ENCODE measurements at places on chromosomes 5 and 9.

DNA sequence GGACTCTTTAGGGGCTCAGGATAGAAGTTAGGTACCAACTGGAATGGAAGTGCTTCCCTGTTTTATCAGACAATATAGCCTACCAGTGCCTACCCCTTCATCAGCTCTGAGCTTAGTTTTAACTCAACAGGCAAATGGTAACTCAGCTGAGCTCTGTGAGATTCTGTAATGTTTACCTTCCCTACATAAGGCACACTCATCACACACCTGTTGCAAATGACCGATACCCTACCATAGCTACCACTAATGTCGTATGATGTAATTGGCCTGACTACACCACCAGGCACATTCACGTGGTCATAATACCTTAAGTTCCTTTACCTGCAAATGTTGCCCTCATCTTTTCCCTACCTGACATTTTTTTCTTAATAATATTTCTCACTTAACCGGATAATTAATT is 254.8 kb downstream of the ADGRV1 start:
- no peak for DNase-seq

DNA sequence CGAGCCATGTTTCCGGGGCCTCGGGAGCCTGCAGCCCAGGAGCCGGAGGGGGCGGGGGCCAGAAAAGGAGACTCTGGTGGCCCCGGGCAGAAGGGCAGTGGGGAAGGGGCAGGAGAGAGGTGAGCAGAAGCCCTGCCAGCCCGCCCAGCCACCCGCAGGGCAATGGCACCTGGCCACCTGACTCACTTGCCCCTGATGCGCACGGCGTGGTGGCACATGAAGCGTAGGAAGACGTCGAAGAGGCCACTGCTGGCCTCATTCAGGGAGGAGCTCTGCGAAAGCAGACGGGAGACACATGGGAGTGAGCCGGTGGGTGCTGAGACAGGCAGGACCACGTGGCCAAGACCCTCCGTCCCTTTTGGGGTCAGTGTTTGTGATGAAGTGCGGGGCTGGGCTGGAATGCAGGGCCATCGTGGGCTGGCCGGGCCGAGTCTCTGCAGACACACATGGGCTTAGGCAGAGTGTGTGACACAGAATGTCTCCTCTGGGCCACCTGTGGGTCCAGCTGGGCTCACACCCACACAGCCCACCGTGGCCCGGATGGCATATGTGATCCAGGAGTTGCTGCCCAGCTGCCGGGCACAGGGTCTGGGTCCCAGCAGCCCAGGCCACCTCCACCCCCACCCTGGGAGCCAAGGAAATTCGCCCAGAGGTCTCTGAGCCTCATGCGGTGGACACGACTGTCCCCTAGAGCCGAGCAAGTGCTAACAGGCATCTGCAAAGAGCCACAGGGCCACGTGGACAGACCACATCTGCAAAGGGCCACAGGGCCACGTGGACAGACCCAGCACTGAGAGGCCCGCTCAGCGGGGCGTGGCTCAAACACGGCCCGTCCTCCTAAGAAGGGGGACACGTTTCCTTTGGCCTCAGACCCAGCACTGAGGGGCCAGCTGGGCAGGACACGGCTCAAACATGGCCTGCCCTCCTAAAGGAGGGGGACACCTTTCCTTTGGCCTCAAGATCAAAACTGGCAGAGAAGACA is 23.6 kb downstream of the TERT start:
- DNase-seq, result no peak

DNA sequence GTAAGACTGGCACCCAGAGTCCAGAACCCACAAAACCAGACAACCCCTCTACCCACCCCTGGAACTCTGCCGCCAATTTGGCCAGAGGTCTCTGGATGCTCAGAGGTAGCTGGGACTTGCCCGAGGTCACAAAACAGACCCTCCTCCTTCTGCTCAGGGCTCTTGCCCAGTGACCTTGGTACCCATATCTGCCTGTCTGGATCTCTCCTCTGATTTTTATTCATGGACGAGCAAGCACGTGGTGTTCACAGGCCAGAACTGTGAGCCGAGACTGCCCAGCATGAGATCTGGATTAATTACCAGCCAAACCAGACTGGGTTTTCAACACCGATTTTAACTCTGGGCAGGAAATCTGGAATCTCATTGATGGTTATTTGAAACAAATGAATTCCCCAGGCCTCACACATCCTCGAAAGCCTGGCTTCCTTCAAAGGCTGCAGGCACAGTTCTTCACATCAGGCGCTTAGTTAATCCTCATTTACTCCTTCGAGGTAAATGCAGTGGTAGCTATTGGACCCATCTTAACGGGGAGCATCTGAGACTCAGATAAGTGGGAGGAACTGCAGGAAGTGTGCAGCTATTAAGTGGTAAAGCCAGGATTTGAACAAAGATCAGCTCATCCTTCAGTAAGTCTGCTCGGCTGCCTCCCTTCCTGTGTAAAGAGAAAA is 21.4 kb downstream of the COL27A1 start:
- no peak for DNase-seq

DNA sequence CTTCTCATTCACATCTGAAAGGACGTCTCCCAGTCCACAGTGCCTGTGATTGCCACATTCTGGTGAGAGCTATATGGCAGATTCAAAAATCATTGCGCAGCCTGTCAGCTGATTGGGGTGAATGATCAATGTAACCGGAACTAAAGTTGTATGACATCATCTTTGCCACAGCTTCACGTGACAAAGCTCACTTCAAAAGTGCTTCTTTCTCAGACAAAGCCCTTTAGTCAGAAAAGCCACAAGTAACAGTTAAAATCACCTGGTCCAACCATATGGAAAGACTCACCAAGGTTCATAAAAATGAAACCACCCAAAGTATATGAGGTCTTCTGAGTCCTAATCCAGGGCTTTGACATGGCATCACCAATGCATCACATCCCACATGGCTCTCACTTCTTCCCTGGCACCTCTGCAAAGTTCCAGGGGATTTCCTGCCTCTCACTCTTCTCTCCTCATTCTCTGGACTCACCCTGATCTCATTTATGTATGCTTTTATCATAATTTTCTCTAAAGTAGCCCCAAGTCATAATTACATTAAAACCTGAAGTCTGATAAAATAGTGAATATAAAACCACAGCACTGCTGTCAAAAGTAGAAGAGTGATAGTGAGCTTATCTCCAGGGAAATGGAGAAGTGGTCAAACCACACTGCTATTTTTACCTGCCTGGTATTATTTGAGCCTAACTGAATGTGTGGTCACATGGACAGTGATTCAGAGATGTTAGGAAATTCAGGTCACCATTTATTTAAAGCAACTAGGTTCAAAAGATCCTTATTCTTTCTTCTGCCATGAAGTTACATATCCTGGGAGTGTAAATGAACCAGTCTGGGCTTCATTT is 193.1 kb upstream of the PTGER4 start:
- DNase-seq, result no peak

- no peak for DNase-seq
Observed at GRCh38 chr5:83475935-83476814, 4.6 kb downstream of the VCAN start.

GRCh38 chr9:138042640-138043039 is 165.1 kb downstream of the CACNA1B start:
- DNase-seq, result no peak

- DNase-seq, result no peak
Observed at GRCh38 chr5:63053019-63053638, 474.5 kb downstream of the LRRC70 start.

DNA sequence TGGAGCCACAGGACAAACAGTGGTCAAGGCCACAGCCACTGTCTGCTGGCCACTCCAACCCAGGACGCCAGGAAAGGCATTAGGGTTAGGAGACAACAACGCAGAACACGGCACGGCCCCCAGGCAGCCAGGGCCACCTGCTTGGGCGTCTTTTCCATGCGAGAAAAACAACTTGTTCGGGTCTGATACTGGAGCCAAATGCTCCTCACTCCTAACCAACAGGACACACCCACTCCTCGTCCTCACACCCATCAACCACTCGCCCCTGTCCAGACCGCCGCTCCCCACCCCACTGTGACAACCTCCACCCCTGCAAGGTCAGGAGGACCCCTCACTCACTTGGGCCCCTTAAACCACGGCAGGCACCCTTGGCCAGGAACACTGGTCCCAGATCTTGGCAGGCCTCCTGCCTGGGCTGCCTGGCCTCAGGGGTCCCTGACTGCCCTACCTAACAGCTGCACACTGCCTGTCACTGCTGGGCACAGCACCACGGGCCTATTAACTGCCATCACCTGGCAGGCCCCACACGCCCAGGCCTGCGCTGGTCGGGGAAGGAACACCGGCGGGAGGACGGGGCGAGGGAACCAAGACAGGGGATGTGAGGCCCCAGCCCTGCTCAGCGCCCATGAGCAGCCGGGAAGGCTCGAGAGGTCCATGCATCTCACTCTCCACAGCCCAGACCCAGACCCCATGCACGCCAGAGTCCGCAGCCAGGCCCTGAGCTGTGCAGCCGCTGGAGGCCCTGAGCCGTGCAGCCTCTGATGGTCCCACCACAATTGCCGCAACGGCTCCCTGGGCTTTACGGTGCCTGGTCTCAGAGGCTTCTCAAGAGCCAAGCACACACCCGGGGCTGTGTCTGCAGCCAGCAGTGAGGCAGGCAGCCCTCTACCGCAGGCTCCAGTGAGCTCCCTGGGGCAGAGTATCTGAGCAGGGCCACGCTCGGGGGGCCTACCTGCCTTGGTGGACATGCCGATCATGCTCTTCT is 13.8 kb downstream of the CLPTM1L start:
- DNase-seq, result no peak

- DNase-seq, result no peak
Observed at GRCh38 chr5:122471031-122471751, 159.2 kb downstream of the SNCAIP start.

DNA sequence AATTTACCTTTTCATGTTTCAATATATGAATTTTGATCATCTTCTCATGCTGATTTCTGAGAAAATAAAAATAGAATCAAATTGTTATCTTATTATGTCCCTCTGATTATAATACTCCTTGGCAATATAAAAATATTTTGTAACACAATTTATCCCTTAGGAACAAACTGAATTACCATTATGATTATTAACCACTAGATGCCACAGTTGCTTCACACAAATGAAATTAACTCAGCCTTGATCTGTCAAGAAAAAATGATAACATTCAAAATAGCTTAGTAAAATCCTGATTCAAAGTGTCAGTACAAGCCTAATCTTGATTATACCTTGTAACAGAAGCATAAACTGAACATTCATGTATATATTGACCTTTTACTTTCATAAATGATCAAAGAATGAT is 4.8 kb upstream of the CHSY3 start:
- DNase-seq, result no peak

DNA sequence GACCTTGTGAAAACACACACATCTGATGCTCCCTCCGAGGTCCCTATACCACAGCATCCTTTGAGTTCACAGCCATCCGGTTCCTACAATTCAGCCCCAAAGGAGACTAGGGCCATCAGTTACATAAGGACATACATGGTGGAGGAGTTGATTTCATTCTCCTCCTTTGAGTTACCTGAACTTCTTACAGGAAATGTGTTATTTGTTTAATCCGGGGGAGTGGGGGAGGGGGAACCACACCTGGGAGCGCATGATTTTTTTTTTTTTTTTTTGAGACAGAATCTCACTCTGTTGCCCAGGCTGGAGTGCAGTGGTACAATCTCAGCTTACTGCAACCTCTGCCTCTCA is 30.7 kb downstream of the SEMA4D start:
- no peak for DNase-seq

DNA sequence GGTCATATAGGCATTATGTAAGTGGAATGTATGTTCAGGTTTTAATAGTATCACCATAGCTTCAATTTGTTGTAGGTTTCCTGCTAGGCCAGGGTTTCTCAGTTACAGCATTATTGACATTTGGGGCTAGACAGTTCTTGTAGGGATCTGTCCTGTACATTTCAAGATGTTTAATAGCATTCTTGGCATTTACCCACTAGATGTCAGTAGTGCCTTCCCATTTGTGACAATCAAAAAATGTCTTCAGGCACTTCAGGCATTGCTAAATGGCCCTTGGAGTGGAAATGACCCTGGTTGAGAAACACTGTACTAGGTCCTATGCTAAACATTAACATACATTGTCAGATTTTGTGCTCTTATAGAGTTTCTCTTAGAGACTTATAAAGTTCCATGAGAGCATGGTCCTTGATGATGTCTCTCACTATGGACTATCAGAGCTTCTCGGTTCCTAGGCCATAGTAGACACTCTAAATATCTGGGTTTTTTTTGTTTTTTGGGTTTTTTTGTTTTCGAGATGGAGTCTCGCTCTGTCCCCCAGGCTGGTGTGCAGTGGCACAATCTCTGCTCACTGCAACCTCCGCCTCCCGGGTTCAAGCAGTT is 1.4 kb downstream of the KIF20A start:
- no peak for DNase-seq

DNA sequence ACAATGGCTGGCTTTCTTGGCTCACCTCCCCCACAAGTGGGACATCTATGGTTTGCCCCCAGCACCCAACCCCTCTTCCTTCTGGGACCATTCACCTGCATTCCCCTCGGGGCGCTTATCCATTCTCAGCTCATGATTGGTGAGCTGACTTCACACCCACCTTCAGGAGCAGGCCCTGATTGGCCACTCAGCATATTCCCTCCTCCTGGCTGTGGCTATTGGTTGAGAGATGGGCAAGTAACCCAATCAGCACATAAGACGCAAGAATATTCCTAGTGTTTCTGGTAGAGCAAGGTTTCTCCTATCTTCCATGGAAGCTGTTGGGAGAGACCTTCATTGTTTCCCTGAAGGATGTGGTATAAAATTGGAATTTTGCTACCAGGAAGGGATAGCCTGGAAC is 22.7 kb upstream of the UNC5A start:
- no peak for DNase-seq

GRCh38 chr5:142364251-142365145 is 39.7 kb upstream of the SPRY4 start:
- no peak for DNase-seq

DNA sequence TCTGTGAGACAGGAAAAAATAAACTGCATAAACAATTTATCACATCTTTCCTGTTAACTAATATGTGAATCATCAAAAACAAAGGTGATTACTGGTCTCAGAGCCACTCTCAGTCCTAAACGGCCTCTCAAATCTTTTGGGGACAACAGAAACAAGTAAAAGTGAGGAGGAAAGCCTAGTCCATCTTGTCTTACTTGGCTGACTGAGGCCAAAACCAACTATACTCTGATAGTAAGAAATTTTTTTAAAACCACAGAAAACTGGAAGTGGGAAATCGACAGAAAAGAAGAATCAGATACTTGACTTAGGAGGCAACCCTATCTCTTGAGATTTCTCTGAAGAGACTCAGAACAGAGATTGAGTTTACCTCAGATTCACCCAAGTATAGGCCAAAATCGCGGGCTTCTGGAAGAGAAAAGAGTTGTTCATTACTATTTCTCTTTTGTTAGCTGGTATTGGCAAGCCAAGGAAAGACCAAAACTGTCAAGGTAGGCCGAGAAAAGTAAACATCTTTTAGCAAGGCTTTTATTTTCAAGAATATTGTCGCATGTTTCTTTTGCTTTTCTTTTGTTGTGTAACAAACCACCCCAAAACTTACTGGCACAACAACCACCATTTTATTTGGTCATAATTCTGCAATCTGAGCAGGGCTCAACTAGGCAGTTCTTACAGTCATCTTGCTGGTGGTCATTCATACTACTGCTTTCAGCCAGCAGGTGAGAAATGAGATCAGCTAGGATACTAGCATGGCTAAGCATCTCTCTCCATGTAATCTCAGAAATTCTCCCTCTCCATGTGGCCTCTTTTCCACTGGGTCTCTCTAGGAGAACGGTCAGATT is 46.1 kb downstream of the RFX3 start:
- DNase-seq, result no peak

Data from substantia nigra (tissue), 51 donors.